ENCODE measurements at places on chromosomes 2 and 18.

DNA sequence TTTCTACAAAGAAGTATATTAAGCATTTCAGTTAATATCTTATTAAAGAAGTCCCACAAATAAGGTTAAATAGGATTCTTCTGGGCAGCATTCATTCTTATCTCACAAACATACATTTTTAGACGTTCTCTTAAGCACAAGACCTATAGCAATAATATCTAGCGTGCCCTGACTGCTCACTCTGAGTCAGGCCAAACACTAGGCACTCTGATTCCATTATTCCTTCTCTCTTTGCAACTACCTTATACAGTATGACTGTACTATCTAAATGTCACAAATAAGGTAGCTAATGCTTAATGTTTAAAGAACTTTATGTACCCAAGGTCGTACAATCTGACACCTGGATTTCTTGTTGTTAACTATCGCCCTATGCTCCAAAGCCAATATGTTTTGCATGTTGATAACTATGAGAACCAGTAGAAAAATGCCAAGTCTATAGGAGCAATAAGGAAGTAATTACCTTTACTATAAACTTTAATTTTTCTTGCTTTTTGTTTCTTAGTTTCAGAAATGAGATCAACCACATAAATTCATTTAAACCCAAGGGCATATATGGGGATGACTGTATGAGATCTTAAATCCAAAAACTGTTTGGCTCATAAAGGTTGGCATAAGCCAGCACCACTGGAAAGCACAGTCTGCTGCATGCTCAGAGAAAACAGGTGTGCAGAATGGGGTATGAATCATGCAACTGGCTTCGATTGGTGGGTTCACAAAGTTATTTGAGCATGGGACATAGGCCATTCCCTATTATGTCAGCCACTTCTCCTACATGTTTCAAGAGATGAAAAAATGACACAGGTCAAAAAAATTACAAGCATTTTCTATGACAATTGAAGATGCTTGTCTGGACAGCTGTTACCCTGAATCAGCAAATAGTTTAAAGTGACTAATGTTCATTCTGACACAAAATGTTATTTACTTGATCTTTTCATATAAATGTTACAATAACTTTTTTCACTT lies 352.0 kb downstream of the IRS1 start:
- no peak for DNase-seq

GRCh38 chr2:120235681-120236080 lies 12.5 kb upstream of the TMEM185B start:
- no peak for DNase-seq

GRCh38 chr2:74226648-74227213 lies 28.3 kb downstream of the MTHFD2 start:
- no peak for DNase-seq

DNA sequence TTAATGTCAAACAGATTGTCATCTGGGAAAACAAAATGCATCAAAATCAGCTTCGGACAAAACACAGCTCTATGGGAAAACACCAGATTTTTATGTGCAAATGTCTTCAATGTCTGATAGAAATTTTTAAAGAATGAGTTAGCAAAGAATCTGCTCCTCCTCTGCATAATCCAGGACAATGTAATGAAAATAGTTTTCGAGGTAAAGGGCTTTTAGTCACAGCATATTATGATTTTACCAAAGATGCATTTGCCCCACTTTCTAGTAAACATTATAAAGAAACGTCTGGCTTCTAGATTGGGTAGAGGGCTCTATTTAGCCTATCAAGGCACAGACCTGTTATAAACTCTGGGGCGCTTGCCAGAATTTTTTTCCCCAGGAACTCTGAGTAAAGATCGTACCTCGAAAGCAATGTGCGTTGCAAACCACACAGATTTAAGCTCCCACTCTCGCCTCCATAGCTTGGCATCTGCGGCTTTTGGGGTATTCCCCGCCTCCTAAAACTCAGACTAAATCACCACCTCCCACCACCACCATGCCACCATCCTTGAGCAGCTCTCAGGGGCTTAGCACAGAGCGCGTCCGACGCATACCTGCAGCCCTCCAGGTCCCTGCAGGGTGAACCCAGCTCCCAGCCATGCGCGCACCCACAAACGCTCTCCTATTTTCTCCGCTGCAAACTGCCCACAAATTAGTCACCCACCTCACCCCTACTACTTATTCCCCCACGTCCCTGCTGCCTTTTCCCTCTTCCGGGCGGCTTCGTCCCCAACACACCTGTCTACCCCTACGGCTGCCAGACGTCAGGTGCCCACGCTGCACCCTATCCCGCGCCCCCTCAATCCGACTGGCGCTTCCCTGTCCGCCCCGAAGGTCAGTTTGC lies 829 bp downstream of the ACVR1C start:
- peak; percentile 31 for DNase-seq

DNA sequence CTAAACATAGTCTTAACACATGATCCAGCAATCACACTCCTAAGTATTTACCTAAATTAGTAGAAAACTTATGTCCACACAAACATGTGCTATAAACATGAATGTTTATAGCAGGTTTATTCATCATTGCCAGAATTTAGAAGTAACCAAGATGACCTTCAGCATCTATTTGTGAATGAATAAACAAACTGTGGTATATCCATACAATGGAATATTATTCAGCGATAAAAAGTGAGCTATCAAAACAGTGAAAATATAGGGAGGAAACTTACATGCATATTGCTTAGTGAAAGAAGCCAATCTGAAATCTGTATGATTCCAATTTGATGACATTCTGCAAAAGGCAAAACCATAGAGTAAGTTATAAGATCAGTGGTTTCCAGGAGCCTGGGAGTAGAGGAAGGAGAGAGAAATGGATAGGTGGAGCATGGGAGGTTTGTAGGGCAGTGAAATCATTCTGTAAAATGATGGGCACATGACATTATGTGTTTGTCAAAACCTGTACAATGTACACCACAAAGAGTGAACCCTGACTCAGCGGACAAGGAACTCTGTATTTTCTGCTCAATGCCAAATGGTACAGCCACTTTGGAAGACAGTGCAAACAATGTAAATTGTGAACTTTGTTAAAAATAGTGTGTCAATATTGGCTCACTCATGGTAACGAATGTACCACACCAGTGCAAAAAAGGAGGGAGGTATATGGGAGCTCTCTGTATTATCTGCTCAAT lies 61.9 kb upstream of the IGFBP2 start:
- DNase-seq = no peak

Data from activated naive CD4-positive, alpha-beta T cell (primary cell).